RKO (cell line): ENCODE measurements at places on chromosomes 3 and 15.
A peak's percentile ranks its signal among the peaks of the same experiment; 100 is the strongest.

GRCh38 chr3:172749230-172749965, 1.1 kb upstream of the ECT2 start:
- peak; percentile 81 for DNase-seq

DNA sequence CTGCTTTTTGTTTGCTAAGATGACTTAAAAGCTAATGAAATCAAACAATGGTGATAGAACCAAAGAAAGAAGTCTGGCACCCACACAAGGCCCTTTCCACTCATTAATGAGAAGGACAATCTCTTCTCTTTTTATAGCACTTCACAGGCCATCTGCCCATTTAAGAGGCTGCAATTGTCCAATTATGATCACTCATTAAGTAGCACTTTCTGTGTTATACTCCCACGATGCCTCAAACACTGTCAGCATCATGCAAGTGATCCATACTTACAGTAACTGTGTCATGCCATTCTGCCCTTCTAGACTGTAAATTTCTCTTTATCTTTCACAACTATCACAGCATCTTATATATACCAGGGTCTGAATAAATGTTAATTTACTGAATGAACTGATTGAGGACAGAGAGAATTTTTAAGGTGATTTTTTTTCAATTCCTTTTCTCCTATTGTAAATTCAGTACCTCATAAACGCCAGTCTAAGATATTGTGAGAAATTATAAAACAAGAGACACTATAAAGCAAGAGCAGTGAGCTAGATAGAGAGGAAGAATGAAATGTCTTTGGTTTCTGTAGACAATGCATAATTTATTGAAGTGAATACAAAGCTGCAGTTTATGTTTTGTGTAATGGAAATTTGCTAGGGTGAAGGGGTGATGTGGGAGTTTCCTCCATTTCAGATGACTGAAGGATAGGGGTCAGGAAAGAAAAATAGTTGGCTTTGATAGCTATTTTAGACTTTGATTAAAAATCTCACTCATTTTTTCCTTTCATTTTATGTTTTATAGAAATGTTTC, 17.3 kb downstream of the CD200 start:
- no peak for DNase-seq

GRCh38 chr3:174441588-174442301, 417.4 kb upstream of the NAALADL2 start:
- DNase-seq = peak; percentile 30

- no peak for DNase-seq
These were observed 11.2 kb upstream of the TGM5 start for GRCh38 chr15:43277901-43278300.

- DNase-seq = no peak
These were observed 927.6 kb downstream of the FHIT start for GRCh38 chr3:60323651-60324050.

DNA sequence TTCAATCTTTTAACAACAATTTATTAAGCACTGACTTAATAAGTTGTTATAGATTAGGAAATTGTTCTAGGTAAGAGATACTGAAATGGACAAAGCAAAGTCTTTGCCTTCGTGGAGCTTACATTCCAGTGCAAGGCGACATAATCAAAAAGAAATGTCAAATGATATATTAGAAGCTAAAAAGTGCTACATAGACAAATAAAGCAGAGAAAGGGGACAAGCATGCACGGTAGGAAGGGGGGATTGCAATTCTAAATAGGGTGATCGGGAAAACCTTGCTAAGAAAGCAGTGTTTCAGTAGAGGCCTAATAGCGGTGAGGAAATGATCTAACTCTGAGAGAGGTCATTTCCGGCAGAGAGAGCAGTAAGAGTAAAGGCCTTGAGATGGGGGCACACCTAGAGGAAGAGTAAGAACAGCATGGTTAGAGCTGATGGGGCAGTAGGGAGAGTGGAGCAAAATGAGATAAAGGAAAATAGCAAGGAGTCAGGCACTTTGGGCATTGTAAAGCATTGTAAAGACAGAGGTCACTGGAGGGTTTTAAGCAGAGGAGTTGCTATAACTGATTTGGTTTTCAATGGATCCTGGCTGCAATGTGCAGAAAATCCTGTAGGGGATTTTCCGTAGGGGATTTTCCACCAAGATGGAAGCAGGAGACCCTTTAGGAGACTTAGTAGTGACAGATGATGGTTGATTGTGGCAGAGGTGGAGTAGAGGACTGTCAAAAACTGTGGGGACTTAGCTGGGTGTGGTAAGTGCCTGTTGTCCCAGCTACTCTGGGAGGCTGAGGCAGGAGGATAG, 71.7 kb upstream of the CFAP20DC start:
- DNase-seq = no peak

- DNase-seq = no peak
These were observed 360 bp upstream of the MGA start for GRCh38 chr15:41659855-41660234.

DNA sequence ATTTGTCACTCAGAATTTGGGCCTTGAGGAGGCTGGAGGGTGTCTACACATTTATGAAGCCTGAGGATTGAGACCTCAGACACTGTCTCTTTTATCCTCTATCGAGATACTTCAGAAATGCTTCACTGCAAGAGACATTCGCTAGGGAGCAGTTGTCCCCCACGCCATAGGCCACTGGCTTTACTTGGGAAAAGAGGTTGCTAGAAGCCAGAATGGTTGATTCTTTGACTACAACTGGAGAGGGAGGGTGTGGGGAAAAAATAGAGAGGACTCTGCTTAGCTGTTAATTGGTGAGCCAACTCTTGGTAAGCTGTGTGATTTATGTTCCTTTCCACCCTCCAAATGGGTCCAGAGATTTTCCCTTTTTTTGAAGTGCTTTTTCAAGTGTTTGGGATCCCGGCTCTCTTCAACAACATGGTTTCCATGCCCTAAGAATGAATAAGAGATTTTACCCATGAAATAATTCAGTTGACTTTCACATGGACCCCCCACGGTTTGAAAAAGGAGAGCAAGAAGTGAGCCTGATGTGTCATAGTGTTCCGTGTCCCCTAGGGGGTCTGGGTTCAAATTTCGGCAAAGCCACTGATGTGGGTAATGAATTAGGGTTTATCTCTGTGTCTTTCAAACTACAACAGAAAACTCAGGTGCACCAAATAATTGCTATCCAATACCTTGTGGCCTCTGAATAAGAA, 2.7 kb downstream of the BOC start:
- no peak for DNase-seq

DNA sequence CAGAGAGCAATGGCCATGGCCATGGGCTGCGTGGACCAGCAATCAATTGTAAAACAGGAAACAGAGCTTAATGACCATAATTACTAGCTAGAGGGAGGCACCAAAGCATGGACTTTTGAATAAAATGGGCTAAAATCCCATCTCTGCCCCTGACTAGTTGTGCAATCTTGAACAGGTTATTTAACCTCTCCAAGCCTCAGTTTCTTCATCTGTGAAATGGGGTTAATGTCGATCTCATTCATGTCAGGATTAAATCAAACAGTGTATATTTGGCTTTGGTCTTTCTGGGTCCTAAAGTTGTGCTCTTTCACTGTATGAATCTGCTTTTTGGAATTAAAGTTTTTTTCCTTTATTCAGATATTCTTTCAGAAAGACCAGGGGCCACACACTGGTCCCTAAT, 36.1 kb downstream of the ABTB1 start:
- DNase-seq = no peak

DNA sequence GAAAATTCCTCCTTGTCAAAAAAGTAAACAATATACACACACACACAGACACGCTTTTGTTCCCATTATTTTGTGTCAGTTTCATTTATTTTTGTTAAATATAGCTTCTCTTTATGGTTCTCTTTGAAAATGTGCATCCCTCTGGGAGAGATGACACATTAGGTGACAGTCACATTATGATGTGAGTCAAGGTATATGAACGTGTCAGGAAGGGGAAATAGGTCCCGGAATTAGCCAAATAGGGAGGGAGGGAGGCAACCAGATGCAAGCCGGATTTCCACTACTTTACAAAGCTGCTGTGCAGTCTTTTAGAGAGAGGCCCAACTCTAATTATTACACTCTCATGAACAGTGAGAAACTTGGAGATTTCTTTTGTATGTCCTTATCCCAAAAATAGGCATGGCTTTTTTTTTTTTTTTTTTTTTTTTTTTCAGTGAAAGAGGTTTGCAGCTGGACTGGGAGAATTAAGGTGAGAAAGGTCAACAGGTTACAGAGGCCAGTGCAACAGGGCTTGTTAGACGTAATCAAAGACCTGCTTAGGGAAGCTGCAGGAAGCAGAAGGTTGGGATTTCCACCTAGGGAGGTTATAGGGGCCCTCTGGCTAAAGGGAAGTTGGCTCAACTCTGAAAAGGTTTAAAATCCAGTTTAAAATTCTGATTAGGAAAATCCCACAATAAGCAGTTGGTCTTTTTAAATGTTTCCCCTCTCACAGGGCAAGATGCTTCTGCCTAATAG, 240.5 kb upstream of the UBE2E1 start:
- DNase-seq = peak; percentile 18

DNA sequence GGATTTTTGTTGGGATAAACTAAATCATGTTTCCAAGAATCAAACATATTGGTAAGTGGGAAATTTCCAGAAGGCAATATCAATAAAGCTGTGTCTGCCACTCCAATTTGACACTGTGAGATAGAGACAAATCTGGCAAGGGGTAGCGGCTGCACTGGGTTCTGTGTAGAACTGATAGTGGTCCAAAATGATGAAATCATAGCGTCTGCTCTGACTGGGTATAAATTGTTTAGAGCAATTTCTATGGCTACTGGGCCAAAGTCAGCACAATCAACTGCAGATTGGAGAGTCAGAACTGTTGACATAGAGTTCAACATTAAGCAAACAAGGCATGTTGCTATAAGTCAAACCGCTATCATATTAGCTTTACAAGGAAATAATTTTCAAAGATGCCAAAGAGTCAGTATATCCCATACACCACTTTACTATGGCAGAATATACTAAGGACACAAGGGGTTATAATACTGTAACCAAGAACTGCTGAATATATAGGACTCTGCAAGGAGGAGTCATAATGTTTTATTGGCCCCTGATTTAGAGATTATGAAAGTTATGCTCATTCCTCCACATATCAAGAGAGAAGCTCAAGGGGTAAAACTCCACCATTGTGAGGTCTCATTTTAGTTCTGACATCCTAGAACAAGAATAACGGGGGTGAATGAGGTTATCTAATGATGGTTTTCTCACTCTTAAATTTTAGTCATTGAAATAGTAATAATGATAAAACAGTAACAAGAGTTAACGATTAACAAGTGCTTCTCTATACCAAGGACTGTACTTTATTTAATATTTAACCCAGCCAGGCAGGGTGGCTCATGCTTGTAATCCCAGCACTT, 309.7 kb upstream of the GADL1 start:
- DNase-seq = no peak

GRCh38 chr3:45778761-45779201, 17.6 kb downstream of the SLC6A20 start:
- no peak for DNase-seq

DNA sequence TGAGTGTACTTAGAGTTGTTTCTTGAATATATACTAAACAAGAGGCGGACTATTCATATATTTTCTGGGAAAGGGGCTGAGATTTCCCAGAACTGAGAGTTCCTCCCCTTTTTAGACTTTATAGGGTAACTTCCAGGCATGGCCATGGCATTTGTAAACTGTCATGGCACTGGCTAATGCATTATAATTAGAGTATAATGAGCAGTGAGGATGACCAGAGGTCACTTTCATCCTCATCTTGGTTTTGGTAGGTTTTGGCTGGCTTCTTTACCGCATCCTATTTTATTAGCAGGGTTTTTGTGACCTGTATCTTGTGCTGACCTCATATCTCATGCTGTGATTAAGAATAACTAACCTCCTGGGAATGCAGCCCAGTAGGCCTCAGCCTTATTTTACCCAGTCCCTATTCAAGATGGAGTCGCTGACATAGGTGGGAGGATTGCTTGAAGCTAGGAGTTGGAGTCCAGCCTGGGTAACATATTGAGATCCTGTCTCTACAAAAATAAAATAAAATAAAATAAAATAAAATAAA, 91.4 kb downstream of the MOBP start:
- DNase-seq = no peak

DNA sequence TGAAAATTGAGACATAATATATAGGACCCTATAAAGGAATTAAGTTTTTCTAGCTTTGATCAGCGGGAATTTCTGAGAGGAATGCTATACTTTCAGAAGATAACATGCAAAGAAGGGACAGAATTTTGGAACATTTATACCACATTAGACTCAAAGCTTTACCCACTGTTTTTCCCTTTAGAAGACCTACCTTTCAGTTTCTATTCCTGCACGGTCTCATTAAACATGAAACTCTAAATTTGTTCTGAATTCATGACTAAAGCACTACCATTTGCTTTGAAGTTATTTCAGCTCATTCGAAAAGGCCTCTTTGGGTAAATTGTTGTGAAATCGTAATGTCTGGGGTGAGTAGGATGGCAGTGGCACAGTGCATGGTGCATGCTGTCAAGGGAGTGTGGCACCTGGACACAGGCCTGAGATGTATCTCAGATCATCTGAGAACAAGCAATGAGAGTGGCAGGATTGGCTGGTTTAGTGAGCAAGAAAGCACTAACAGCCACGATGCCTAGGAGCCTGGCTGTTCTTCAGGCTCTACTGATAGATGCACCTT, 42.5 kb downstream of the CHCHD4 start:
- DNase-seq = no peak

DNA sequence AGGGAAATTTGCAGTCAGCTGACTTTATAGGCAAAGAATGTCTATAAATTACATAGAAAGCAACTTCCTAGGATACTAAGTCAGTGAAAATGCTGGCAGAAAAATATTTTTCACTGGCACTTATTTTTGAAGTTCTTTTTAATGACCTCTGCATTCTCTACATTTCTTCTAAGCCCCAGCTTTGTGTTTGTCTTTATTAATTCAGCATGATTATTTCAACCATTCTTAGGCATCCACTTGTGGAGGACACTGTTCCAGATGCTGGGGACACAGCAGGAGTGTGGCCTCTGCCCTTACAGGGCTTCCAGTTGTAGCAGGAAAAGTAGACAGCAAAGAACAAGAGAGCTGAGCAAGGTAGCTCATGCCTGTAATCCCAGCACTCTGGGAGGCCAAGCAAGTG, 15.0 kb downstream of the LRRK1 start:
- DNase-seq = no peak

DNA sequence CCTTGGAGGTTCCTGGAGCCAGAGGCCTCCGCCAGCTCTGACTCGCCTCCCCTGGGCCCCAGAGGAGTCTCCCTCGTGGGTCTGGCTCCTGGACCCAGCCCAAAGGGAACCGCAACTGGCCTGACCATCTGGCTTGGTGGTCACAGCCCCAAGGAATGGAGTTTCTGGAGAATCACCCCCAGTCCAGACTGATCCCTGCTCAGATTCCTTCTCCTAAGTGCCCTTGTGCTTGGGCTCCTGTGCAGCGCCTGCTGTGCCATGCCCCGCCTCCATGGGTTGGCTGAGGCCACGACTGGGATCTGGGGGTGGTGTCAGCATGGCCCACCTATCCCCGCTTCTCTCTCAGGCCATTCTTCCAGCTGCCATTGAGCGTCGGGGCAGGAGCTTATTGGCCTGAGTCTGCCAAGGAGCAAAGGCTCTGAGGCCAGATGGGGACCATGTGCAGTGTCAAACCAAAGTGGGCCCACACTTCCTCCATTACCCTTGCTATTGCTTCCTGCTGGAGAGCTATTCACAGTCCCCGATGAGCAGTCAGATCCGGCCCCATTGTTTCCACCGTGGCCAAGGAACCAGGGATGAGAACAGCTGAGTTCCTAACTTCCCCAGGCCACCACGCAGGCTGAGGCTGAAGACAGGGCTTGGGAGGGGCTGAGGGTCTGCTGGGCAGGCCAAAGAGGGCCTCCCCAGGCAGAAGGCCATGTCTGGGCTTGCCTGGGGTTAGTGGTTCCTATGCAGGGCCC, 19.0 kb downstream of the CSPG4 start:
- DNase-seq = no peak

- no peak for DNase-seq
These were observed 25.8 kb upstream of the LRRFIP2 start for GRCh38 chr3:37200141-37200540.

GRCh38 chr3:19645093-19645492, 288.9 kb downstream of the EFHB start:
- DNase-seq = no peak
